ENCODE measurements at places on chromosomes 16 and 17. TPM values are rescaled to one million over a fixed set of nuclear protein-coding genes. Genes with fewer than 3 reads are reported as not detected.

Gene CHST5
- total RNA-seq: 0.17 TPM

Gene NPIPB12
- total RNA-seq: 37.3 TPM

Gene ZNF319
- total RNA-seq: 12.0 TPM

- H3K4me3 ChIP-seq: no peak overlapping the region
- peaks cover 2% of the 10 kb centered on the region for H3K4me1 ChIP-seq
- H3K27me3 ChIP-seq: no peaks in the 10 kb centered on the region
- H3K36me3 ChIP-seq: peaks cover 5% of the 10 kb centered on the region
- no peak for DNase-seq
- H3K27ac ChIP-seq: no peak overlapping the region
These were observed 50.7 kb downstream of the TANGO6 start for GRCh38 chr16:68893710-68894705.

DNA sequence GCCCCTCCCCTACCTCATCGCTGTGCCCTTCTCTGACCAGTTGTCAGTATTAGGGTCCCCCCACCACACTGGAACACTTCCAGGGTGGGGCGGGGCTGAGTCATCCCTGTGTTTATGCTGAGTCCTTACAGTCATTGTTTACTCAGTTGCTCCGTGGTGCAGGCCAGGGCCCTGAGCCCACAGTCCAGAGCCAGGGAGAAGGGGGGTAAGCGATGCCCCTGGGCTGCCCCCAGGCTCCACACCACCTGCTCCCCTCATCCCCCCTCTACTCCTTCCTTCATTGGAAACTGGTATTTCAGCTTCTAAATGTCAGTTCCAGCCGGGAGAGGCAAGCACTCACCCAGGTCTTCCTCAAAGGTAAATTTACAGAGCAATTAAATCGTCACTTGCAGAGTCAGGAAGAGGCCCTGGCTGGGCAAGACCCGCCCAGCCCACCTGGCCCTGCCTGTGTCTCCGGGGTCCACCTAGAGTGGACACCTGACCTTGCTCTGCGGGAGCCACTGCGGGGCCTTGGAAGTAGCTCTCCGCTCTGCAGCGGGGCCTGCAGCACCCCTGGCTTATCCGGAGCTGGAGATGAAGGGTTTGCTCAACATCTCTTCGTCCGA is 4.8 kb downstream of the ATP2A3 start:
- H3K36me3 ChIP-seq: no peaks in the 10 kb centered on the region
- no peak overlapping the region for H3K4me3 ChIP-seq
- H3K4me1 ChIP-seq: peaks cover 24% of the 10 kb centered on the region
- H3K27me3 ChIP-seq: peaks cover 19% of the 10 kb centered on the region
- no peak overlapping the region for H3K27ac ChIP-seq

DNA sequence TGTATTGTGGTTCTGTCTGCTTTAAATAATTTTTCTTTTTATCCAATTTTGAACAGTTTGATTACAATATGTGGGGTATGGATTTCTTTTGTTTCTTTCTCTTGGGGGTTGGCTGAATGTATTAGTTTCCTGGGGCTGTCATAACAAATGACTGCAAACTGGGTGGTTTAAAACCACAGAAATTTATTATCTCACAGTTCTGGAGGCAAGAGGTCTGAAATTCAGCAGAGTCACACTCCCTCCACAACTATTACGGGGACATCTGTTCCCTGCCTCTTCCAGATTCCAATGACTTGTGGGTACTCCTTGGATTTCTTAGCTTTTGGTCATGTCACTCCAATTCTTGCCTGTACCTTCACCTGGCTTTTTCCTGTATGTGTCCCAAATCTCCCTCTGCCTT is 23.7 kb downstream of the COX11 start:
- H3K4me1 ChIP-seq: peaks cover 19% of the 10 kb centered on the region
- no peaks in the 10 kb centered on the region for H3K27me3 ChIP-seq
- H3K4me3 ChIP-seq: no peak overlapping the region
- H3K36me3 ChIP-seq: peaks cover 21% of the 10 kb centered on the region

DNA sequence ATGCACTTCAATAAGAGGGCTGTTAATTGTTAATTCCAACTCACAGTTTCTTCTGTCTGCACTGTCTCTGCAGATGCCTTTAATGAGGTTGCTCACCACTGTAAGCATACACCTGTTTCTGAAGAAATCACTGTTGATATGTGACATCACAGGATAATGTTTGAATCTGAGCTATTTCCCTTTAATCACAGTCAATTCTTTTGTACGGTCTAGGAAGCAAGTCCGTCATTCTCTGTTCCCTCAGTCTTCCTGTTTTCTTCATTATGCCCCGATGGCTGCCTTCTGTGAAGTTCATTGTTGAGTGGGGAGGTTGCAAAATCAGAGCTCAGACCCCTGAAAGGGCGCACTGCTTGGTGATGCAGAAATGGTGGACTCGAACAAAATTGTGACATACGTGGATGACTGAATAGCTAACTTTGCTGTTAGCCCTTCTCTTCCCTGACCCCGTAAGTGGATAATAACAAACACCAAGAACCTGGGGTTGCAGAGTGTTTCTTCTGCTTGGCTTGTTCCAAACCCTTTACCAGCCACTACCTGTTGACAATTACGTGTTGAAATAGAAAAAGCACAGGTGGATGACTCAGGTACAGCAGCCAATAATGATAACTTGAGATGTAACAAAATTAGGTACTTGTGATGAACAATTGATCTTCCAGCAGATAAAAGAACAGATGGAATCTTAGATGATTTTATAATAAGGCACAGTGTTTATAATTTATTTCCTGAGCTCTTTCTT is 71.9 kb upstream of the AXIN2 start:
- no peaks in the 10 kb centered on the region for H3K27me3 ChIP-seq
- H3K36me3 ChIP-seq: peaks cover 6% of the 10 kb centered on the region
- no peak overlapping the region for H3K4me3 ChIP-seq
- DNase-seq: no peak
- peaks cover 9% of the 10 kb centered on the region for H3K4me1 ChIP-seq
- H3K27ac ChIP-seq: no peak overlapping the region

- no peak overlapping the region for H3K4me3 ChIP-seq
- peaks cover 1% of the 10 kb centered on the region for H3K36me3 ChIP-seq
- H3K27ac ChIP-seq: no peak overlapping the region
- H3K27me3 ChIP-seq: peaks cover 44% of the 10 kb centered on the region
These were observed 2.5 kb upstream of the HS3ST6 start for GRCh38 chr16:1920727-1921171.

Data from chondrocyte (in vitro differentiated cells).